ENCODE measurements at places on chromosomes 3 and 15. TPM values are rescaled to one million over a fixed set of nuclear protein-coding genes. Genes with fewer than 3 reads are reported as not detected.
A peak's percentile ranks its signal among the peaks of the same experiment; 100 is the strongest.

GRCh38 chr15:74889390-74889882 is 406 bp upstream of the MPI start:
- DNase-seq, result peak; percentile 10

CPNE4 gene
- polyA plus RNA-seq, result not detected

GRCh38 chr15:90051874-90052273 is 50.4 kb downstream of the IDH2 start:
- no peak for DNase-seq

DNA sequence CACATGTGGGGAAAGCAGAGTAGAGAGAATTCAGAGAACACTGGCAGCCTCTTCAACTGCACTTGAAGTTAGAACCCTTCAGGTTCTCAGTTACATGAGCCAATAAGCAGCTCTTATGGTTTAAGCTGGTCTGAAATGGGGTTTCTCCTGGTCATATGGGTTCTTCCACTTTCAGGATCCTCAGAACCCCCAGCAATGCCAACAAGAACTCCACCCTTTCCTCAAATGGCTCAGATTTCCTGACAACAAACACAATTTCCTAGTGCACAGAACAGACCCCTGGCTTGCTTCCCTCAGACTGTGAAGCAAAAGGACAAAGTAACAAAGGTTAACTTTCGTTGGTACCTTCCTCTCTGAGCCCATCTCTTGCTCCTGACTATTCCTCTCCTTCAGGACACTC is 23.9 kb upstream of the FRMD4B start:
- DNase-seq, result no peak

SSUH2 gene
- polyA plus RNA-seq, result not detected

DNA sequence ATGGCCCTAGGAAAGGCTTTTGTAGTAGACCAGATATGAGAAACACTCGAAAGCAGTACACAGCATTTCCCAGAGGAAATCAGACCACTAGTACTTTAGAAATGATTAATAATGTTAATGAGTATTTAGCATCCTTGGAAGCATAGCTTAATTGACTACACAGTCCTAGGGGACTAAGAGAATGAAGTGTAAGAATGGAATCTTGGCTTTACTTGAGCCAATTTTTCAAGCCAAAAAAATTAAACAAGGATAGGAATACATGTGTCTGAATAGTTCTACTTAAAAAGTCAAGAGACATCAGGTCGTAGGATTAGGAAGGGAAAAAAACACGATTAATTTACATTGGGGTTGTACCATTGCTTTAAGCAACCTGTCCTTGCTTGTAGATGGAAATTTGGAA is 38.2 kb downstream of the DPPA2 start:
- no peak for DNase-seq

GRCh38 chr3:180624714-180625113 is 22.8 kb downstream of the TTC14 start:
- no peak for DNase-seq

ZNF660 gene
- 1.9 TPM for polyA plus RNA-seq

GRCh38 chr3:68239542-68239941 is 585.1 kb upstream of the SUCLG2 start:
- DNase-seq, result no peak

ARL14 gene
- polyA plus RNA-seq, result not detected

All from immature natural killer cell (primary cell).